ENCODE measurements at places on chromosomes 6 and 20. TPM values are rescaled to one million over a fixed set of nuclear protein-coding genes. Genes with fewer than 3 reads are reported as not detected.

Gene SYCP2
- total RNA-seq, result 0.27 TPM

Gene POLR3F
- total RNA-seq, result 4.0 TPM

Gene ELOVL5
- total RNA-seq, result 84.6 TPM

Gene EPB41L1
- total RNA-seq, result 1.3 TPM

Gene RTF2
- total RNA-seq, result 60.1 TPM

Gene SPATS1
- not detected for total RNA-seq

Gene SLC32A1
- 0.54 TPM for total RNA-seq

Gene ID4
- total RNA-seq, result 0.27 TPM

Gene THEMIS
- under 0.01 TPM for total RNA-seq

Data from hematopoietic multipotent progenitor cell (in vitro differentiated cells).